ENCODE measurements at places on chromosomes 3 and 15. TPM values are rescaled to one million over a fixed set of nuclear protein-coding genes. Genes with fewer than 3 reads are reported as not detected.

DNA sequence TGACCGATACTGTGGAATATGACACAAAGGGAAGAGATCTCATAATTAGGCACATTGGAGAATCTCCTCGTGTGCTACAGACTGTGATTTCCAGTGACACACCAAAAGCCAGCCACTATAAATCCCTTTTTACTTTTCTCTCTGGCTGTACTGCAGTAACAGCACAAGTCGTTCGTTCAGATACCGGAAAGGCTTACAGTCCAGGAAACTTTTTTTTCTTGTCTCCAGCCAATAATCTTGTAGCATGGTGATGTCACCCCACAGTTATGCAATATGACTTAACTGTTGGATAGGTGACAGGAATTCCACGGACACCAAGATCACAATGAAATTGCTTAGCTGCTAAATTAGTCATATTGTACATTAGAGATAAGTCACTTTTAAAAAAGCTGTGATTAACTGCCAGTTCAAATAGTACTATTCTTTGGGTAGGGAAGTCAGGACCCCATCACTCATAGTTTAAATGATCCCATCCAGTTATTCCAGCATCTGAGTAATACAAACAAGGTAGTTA is 36.3 kb upstream of the TSC22D2 start:
- no peaks in the 10 kb centered on the region for H3K27me3 ChIP-seq
- no peaks in the 10 kb centered on the region for H3K36me3 ChIP-seq
- H3K27ac ChIP-seq: peak overlapping the region; percentile 87
- H3K4me3 ChIP-seq: no peak overlapping the region

DNA sequence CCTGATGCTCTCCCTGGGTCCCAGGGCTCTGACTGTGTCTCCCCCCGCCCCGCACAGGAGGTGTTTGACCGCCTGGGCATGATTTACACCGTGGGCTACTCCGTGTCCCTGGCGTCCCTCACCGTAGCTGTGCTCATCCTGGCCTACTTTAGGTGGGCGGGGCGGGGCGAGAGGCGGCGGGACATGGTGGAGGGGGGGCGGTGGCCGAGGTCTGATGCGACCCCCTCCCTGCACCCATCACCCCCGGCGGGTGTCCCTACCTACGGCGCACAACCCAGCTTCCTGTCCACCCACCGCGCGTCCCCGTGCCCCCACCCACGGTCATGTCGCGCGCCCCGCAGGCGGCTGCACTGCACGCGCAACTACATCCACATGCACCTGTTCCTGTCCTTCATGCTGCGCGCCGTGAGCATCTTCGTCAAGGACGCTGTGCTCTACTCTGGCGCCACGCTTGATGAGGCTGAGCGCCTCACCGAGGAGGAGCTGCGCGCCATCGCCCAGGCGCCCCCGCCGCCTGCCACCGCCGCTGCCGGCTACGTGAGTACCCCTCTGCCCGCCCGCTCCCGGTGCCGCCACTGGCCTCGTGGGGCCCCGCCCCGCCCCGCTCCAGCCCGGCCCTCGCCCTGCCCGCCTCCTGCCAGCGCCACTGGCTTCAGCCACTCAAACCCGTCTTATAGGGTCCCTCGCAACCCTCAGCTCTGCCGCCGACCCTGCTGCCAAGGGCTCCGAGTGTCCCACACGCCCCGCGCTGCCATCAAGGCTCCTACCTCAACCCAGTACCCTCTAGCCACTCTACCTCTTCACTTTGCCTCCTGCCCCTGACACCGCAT is 21.0 kb downstream of the PTH1R start:
- H3K27me3 ChIP-seq: peaks cover 11% of the 10 kb centered on the region
- no peaks in the 10 kb centered on the region for H3K36me3 ChIP-seq
- no peak for DNase-seq
- no peak overlapping the region for H3K27ac ChIP-seq

GRCh38 chr15:62985768-62986167 is 56.8 kb upstream of the TPM1 start:
- no peak overlapping the region for H3K4me3 ChIP-seq
- H3K36me3 ChIP-seq: no peaks in the 10 kb centered on the region
- no peak overlapping the region for H3K27ac ChIP-seq
- H3K4me1 ChIP-seq: no peaks in the 10 kb centered on the region

- DNase-seq: no peak
- no peaks in the 10 kb centered on the region for H3K27me3 ChIP-seq
- no peak overlapping the region for H3K4me3 ChIP-seq
- H3K4me1 ChIP-seq: no peaks in the 10 kb centered on the region
- H3K27ac ChIP-seq: no peak overlapping the region
- H3K36me3 ChIP-seq: no peaks in the 10 kb centered on the region
These were observed 88.0 kb upstream of the ACKR4 start for GRCh38 chr3:132509096-132509495.

GRCh38 chr3:78588906-78589621 is 1178.7 kb downstream of the ROBO1 start:
- no peak overlapping the region for H3K27ac ChIP-seq
- no peaks in the 10 kb centered on the region for H3K27me3 ChIP-seq
- DNase-seq: no peak
- no peaks in the 10 kb centered on the region for H3K36me3 ChIP-seq

GRCh38 chr3:132543011-132543739 is 53.9 kb upstream of the ACKR4 start:
- H3K27me3 ChIP-seq: no peaks in the 10 kb centered on the region
- no peak overlapping the region for H3K4me3 ChIP-seq
- H3K4me1 ChIP-seq: peaks cover 9% of the 10 kb centered on the region
- DNase-seq: no peak
- H3K36me3 ChIP-seq: no peaks in the 10 kb centered on the region
- peak overlapping the region; percentile 31 for H3K27ac ChIP-seq

DNA sequence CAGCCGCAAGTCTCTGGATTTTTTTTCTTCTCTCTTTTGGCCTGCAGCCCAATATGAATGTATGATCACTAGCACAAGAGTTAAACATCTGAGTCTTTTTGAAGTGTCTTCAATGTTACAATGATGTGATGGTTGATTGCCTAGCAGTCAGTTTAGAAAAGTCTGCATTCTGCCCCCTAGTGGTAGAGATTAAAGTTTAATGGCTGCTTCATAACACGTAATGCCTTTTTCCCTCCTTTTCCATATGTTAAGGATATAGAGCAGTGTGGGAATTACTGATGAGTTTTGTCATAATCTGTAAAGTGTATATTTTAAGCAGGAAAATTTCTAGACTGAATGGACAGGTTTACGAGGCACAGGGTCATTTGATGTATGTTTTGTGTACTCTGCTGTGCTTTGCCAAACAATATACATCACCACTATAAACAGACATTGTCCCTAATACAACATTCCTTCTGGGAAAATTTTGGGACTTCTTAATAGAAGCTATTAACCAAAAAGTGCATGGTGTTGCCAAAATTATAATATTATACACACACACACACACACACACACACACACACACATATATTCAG is 1038.5 kb upstream of the NR2F2 start:
- no peak for DNase-seq
- H3K36me3 ChIP-seq: no peaks in the 10 kb centered on the region
- no peaks in the 10 kb centered on the region for H3K4me1 ChIP-seq
- H3K27me3 ChIP-seq: no peaks in the 10 kb centered on the region
- H3K4me3 ChIP-seq: no peak overlapping the region

DNA sequence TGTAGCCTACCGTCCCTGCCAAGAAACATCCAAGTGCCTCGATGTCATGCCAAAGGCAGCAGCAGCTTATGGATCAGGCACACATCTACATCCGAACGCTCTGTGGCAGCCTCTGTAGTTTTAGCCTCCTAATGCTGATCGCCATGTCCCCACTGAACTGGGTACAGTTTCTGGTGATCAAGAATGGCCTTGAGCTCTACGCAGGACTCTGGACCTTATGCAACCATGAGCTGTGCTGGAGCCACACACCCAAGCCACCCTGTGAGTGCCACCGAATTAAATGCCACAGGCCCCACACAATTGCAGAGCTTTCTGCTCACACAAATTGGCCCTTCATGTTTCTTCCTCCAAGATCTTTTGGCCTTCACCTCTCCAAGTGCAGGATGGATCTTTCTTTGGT is 543 bp downstream of the TMEM202 start:
- no peak overlapping the region for H3K27ac ChIP-seq
- H3K36me3 ChIP-seq: no peaks in the 10 kb centered on the region
- H3K4me3 ChIP-seq: no peak overlapping the region

DNA sequence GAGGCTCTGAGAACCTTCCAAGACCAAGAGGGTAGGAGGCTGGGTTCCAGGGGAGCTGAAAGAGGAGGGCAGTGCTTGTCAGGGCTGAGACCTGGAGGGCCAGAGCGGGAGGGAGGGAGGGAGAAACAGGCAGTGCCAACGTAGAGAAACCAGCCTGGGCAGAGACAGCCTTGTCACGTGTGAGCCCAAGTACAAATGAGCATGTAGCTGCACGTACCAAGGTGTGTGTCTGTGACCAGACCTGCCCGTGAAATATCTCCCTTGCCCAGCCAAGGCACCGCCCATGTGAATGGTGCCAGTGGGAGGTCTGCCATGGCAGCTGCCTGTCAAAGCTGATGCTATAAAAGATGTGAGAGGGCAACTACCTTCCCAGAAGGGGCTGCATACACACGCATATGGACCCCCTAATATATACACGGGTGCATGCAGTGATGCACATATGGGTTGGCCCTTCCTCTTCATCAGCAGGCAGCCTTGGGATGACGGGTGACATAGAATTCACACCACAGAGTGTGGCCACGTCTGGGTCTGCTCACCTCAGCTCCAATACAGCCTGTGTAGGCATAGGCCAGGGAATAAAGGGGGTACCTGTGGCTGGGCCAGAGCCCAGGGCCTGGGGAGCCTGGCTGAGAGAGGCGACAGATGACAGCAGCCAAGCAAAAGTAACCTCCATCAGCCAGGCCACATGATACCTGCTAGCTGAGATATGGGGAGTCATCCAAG is 7.8 kb upstream of the CTDSPL start:
- H3K4me1 ChIP-seq: no peaks in the 10 kb centered on the region
- DNase-seq: no peak
- H3K36me3 ChIP-seq: no peaks in the 10 kb centered on the region
- H3K27me3 ChIP-seq: no peaks in the 10 kb centered on the region
- no peak overlapping the region for H3K27ac ChIP-seq

GRCh38 chr3:133490468-133491351 is 82.8 kb upstream of the CDV3 start:
- no peaks in the 10 kb centered on the region for H3K27me3 ChIP-seq
- no peak overlapping the region for H3K27ac ChIP-seq
- DNase-seq: no peak
- no peak overlapping the region for H3K4me3 ChIP-seq

DNA sequence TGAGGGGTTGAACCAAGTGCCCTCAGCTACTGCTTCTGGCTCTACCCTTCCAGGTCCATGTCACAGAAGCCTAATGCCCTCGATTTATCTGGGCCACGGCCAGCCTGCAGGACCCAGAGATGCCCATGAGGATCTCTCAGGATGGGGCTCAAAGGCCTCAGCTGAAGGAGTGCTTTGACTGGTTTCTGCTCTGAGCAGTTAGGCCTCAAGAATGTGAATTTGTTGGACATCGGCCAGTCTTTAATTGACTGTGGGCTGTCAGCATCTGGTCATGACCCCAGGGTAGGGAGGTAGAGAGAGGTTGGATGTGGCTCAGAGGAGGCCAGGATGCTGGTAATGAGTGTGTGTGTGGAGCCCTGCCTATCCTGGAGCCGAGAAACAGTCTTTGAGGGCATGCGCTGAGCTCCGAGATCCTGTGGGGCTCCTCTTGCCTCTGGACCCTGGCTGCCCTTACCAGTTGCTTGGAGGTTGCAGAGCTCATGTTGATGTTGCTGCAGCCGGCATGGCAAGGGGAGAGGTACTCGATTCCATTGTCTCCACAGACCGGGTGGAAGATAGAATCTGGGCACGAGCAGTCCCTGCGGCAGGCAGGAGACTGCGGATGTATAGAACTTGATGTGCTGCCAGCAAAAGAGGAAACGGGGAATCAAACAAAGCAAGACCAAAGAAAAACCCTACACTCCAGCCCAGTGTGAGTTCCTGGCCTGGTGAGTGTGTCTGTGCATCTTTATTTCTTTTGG is 49.1 kb upstream of the RAB6B start:
- DNase-seq: no peak
- H3K27me3 ChIP-seq: no peaks in the 10 kb centered on the region
- peak overlapping the region; percentile 67 for H3K27ac ChIP-seq
- H3K4me1 ChIP-seq: no peaks in the 10 kb centered on the region
- H3K36me3 ChIP-seq: no peaks in the 10 kb centered on the region

- no peak overlapping the region for H3K27ac ChIP-seq
- H3K36me3 ChIP-seq: no peaks in the 10 kb centered on the region
- no peak overlapping the region for H3K4me3 ChIP-seq
- H3K4me1 ChIP-seq: peaks cover 15% of the 10 kb centered on the region
- no peaks in the 10 kb centered on the region for H3K27me3 ChIP-seq
- DNase-seq: no peak
These were observed 36.0 kb upstream of the ALDH1L1 start for GRCh38 chr3:126216416-126216815.

- no peak for DNase-seq
- no peaks in the 10 kb centered on the region for H3K27me3 ChIP-seq
These were observed 62.0 kb upstream of the BCL6 start for GRCh38 chr3:187807086-187807862.

GRCh38 chr3:139530717-139531116 is 8.8 kb downstream of the RBP1 start:
- no peak overlapping the region for H3K27ac ChIP-seq
- no peaks in the 10 kb centered on the region for H3K36me3 ChIP-seq
- H3K27me3 ChIP-seq: no peaks in the 10 kb centered on the region
- no peak overlapping the region for H3K4me3 ChIP-seq

DNA sequence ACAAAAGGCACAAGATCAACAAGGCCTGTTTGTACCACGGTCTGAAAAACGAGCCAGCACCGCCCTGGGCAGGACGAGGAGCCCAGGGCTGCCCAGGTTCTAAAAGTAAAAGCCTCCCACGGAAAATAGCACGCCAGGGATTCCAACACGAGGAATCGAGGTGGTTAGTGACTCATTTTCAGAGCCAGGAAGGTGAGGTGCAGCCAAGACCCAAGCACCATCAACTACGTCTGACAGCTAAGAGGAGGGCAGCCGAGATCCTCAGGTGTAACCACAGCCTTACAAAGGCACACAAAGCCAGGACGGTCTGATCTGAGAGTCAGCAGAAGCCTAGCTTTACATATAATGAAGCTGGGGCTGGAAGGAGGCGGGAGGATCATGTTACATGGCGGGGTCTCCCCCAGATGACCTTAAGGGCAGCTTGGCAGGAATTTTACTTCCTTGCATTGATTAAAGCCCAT is 52.5 kb downstream of the ATP10A start:
- no peak overlapping the region for H3K27ac ChIP-seq
- H3K4me1 ChIP-seq: no peaks in the 10 kb centered on the region
- DNase-seq: no peak
- H3K36me3 ChIP-seq: no peaks in the 10 kb centered on the region

- H3K27ac ChIP-seq: no peak overlapping the region
- H3K36me3 ChIP-seq: no peaks in the 10 kb centered on the region
- no peaks in the 10 kb centered on the region for H3K4me1 ChIP-seq
- no peak for DNase-seq
- H3K4me3 ChIP-seq: no peak overlapping the region
- no peaks in the 10 kb centered on the region for H3K27me3 ChIP-seq
These were observed 56.0 kb downstream of the SLC7A14 start for GRCh38 chr3:170529912-170530311.

The VEPH1 gene
- polyA plus RNA-seq: 33.2 TPM

The OXSR1 gene
- polyA plus RNA-seq: 19.1 TPM

The POPDC2 gene
- polyA plus RNA-seq: 17.5 TPM

The GOLGA8N gene
- polyA plus RNA-seq: 5.0 TPM

The CLDN16 gene
- polyA plus RNA-seq: 0.33 TPM

The CYP1A2 gene
- polyA plus RNA-seq: not detected

The CAMK2N2 gene
- polyA plus RNA-seq: 12.4 TPM

The PAK6 gene
- 11.3 TPM for polyA plus RNA-seq

The MCCC1 gene
- 65.7 TPM for polyA plus RNA-seq

The NMNAT3 gene
- polyA plus RNA-seq: 8.1 TPM

The PLSCR4 gene
- polyA plus RNA-seq: 51.1 TPM

The INKA1 gene
- polyA plus RNA-seq: 6.3 TPM

The OR5H1 gene
- not detected for polyA plus RNA-seq

The STAC gene
- polyA plus RNA-seq: 1.3 TPM

The SPSB4 gene
- polyA plus RNA-seq: 4.0 TPM

The LRRC15 gene
- 0.13 TPM for polyA plus RNA-seq

Data from adrenal gland (tissue), 19 donors.